Jurkat, Clone E6-1 (cell line): ENCODE measurements at places on chromosomes 5 and 9.
A peak's percentile ranks its signal among the peaks of the same experiment; 100 is the strongest.

- no peak for DNase-seq
Measured at GRCh38 chr9:70263421-70263820, 4.6 kb downstream of the SMC5 start.

- DNase-seq = no peak
Measured at GRCh38 chr5:133470841-133471240, 141.5 kb downstream of the FSTL4 start.

DNA sequence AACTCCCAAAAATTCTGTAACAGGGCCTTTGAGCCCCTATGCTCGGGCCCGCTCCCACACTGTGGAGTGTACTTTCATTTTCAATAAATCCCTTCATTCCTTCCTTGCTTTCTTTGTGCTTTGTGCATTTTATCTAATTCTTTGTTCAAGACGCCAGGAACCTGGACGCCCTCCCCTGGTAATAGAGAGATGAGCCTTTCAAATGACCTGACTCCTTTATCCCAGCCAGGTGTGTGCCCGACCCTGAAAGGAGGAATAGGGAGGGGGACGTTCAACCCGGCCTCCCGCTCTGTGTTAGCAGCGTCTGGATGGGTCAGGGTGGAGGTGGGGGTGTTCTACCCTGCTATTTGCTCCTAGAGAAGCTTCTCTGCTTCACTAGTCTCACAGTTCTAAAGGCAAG, 53.9 kb downstream of the FXN start:
- no peak for DNase-seq

DNA sequence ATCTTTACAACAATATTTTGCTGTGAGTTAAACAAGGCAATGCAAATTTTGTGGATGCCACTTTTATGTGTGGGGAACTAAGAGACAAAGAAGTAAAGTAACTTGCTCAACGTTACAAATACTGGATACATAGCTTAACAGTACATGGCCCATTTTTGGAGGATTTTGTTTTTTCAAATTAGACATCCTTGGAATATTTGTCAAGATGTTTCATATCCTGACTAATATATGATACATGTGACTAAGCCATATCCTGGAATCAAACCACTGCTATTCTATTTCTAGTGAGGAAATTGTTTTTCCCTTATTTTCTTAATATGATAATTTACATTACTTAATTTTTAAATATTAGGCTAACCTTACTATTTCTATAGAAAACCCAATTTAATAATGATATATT, 529.8 kb downstream of the DMRTA1 start:
- no peak for DNase-seq

- DNase-seq = peak; percentile 80
Measured at GRCh38 chr5:87020099-87020934, 247.4 kb upstream of the RASA1 start.

- DNase-seq = no peak
Measured at GRCh38 chr5:32193591-32193990, 19.5 kb upstream of the GOLPH3 start.

DNA sequence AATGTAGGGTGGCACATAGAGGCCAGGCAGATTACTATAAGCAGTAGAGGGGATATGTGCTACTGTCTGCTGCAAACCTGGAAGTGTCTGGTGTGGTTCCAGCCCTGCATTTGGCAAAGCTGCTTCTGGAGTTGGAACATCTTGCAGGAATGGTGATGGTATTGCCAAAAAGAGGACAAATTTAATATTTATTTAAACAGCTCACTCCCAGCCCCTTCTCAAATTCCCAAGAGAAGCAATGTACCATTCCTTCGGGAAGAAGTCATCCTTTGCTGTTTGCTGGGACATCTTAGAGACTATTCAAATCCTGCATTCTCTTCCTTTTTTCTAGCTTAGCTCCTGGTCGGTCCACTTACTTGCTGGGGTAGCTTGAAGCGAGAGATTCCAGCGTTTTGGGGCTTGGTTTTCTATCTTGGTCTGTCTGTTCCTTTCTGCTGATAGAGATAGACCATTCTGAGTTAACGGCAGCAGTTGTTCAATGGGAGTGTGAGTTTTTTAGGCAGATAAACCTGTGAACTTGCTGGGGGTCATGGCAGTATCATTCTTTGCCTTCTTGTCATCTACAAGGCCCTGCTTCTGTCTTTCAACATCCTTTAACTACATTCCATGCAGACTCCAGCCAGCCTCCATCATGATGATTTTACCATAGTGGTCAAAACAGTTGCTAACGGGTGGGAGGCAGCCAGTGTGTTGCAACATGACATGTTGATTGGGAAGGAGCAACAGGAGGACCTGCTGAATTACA, 69.9 kb downstream of the RCL1 start:
- DNase-seq = no peak

DNA sequence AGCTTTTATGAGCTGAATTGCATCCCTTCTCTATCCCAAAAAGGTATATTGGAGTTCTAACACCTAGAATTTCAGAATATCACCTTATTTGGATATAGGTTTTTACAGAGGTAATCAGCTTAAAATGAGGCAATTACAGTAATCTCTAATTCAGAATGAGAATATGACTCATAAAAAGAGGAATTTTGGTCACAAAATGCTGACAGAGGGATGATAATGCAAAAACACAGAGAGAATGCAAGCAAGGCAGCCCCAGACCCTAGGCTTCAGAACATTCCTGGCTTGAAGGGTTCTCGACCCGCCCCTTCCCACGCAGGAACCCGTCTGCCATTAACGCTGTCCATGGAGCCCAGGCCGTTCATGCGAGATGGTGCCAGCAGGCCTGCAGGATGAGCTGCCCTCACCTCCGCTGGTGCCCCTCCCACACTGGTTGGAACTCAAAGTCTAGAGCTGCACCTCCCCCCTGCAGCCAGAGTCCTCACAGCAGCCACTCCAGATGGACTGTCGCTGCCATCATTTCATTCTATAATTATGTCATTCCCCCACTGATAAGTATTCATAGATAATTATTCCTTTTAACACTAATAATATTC, 1173.4 kb upstream of the ACO1 start:
- no peak for DNase-seq

DNA sequence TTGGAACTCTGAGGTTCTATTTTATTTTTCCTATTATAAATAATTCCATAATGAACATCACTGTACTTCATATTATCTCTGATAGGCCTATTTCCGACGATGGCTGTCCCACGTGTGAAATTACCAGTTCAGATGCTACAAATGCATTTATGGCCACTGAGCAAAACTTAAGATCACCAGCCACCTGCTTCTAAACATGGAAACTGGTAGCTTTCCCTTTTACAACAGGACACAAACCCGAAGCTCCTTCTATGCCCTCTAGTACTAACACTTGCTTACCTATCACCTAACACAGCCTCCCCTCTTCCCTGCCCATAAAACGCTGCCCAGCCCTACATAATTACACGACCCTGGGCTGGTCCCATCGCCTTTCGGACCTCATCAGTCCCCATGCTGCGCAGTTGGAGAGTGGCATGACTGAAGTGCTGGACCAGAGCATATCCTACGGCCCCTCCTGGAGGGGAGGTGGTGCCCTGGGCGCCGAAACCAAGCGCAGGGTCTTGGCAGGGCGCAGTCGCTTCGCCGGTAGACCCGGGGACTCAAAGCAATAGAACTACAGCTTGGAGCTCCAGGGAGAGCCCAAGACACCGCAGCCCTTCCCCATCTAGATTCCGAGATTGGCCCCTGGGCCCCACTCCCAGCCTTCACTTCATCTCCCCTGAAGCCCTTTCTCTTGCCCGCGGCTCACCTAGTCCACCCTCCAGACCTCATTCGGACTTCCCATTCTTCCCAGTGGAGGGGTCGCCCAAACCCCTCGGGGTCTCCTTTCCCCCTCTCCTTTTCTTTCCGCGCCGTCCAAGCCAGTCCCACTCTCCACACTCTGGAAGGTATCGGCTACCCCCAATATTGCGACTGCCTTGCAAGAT, 1.0 kb upstream of the SAP30L start:
- no peak for DNase-seq

GRCh38 chr9:21684831-21685362, 117.5 kb upstream of the MTAP start:
- no peak for DNase-seq

- DNase-seq = no peak
Measured at GRCh38 chr5:122180146-122180712, 50.9 kb downstream of the ZNF474 start.

GRCh38 chr5:79547982-79548381, 34.0 kb upstream of the HOMER1 start:
- DNase-seq = no peak

DNA sequence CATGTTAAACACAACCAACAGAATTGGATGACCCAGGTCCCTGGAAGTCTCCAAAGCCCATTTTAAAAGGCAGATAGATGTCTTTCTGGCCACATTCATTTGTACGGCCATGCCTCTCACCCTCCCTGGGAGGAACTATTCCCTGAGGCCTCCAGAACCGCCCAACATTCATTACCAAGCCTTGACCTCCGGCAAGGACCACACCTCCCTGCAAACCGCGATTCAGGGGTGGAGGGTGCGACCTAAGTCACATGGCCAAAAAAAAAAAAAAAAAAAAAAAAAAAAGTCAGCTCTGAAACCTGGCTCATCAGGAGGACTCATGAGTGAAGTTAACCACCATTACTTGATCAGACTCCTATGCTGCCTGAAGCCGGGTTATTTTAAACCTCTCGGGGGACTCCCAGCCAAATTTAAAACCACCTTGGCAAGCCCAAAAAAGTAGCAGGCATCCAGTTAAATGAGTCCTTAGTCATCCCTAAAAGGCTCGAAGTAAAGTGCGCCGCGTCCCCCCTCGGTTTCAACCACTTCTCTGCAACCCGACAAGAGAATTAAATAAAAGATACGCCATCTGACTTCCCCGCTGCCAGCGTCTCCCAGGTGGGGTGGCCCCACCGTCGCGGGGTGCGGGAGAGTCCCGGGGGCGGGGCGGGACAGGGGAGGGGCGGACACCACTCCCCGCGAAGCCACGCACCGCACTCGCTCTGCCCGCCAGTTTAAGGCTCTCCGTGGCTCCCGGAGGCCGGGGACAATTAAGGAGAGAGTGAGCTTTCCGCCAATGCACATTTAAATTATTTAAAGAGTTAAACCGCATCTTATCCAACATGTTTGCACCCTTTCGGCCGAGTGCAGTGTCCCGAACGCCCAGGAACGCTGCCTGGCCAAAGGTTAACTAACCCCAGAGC, 2.3 kb downstream of the KLF9 start:
- DNase-seq = no peak

DNA sequence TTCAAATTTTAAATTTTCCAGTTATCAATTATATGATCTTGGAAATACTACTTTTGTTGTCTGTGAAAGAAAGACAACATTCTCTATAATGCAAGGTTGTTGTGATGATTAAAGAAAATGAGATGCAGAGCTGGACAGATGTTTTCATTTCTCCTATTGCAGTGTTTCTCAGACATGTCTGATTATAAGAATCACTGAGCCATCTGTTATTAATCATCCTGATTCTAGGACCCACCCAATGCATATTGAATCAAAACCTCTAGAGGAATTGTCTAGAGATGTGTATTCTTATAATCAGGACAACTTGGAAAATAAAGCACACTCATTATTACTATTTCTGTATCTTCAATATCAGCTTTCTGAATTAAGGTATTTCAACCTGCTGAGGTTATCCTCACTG, 121.1 kb upstream of the ASTN2 start:
- no peak for DNase-seq

GRCh38 chr5:24141046-24141445, 503.7 kb downstream of the CDH10 start:
- no peak for DNase-seq

- DNase-seq = no peak
Measured at GRCh38 chr9:98532574-98532973, 176.2 kb downstream of the GABBR2 start.

- no peak for DNase-seq
Measured at GRCh38 chr5:83665631-83666030, 55.0 kb downstream of the HAPLN1 start.

- DNase-seq = no peak
Measured at GRCh38 chr5:3033033-3033755, 281.7 kb upstream of the IRX2 start.

- DNase-seq = no peak
Measured at GRCh38 chr9:127225801-127226625, 38.6 kb upstream of the GARNL3 start.

GRCh38 chr5:55608595-55609349, 74.0 kb upstream of the PLPP1 start:
- DNase-seq = no peak

GRCh38 chr5:177087398-177088005, 787 bp downstream of the FGFR4 start:
- no peak for DNase-seq

DNA sequence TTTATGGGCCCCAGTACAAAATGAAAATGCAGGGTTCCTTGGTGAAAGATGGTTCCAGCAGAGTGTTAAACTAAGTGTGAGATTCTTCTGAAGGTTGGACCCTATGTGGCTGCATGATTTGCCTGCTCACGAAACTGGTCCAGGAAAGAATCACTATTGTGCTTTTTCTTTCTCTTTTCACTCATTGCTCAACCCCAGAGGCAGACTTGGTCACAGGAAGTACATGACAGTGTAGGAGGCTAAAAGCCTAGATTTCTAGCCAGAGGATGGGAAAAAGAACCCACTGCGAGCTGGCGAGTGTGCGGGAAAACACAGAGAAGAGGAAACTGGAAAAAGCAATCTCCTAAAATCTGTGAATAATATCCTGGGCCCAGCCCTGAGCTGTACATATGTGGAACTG, 18.6 kb downstream of the SLC36A2 start:
- DNase-seq = no peak

DNA sequence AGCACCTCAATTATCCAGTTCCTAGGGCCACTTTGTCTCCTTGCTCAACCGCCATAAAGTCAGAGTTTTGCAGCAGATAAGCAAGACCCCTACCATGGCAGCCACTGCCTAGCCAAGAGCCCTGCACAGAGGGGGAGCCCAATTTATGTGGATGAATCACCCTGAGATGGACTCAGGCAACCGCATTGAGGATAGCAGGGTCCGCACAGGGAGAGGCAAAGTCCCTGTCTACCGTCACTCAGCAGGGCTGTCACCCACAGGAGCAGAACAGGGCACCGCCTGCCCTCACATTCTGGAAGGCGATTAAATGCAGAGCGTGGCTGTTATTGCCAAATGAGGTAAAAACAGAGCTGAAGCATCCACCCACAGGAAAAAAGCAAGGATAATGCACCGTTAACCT, 1.7 kb downstream of the FBP2 start:
- DNase-seq = no peak

GRCh38 chr9:1996156-1996555, 19.0 kb upstream of the SMARCA2 start:
- no peak for DNase-seq

DNA sequence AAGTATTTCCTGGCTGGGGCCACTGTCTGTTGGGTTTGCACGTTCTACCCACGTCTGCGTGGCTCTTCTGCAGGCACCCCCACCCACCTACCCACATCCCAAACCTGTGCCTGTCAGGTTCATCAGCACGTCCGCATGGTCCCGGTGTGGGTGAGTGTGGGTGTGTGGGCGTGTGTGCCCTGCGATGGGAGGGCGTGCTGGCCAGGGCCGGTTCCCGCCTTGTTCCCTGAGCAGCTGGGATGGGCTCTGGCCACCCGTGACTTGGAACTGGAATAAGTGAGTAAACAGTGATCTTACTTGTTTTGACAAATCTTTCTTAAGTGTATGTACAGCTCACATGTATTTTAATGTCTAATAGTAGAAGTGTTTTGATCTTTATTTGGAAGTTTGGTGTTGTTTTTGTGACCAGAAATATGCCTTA, 20.4 kb downstream of the ERGIC1 start:
- no peak for DNase-seq
